Activated naive CD8-positive, alpha-beta T cell treated with anti-CD3 and anti-CD28 coated beads for 36 hours (primary cell): ENCODE measurements at places on chromosomes 1 and 21.

DNA sequence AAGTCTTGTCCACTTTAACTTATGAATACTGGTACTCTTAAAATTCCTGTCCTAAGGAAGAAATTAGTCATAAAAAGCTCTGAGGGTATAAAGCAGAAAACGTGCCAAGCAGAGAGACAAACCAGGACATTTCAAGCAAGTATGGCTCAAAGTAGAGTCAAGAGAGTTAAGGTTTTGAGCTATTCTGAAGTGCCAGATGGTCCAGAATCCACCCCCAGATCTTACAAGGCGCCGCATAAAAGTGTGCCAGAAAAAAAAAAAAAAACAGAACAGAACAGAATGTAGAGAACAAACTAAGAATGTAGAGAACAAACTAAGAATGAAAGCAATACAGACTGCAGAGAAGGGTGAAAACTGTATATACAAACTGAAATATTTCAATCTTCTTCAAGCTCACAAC lies 12.5 kb downstream of the EPS15 start:
- peak; percentile 13 for DNase-seq
- peaks cover 34% of the 10 kb centered on the region for H3K36me3 ChIP-seq
- peaks cover 49% of the 10 kb centered on the region for H3K4me1 ChIP-seq
- peak overlapping the region; percentile 22 for H3K4me3 ChIP-seq

GRCh38 chr1:161085165-161085564 lies 4.2 kb downstream of the NECTIN4 start:
- peaks cover 13% of the 10 kb centered on the region for H3K4me1 ChIP-seq
- H3K27me3 ChIP-seq: no peaks in the 10 kb centered on the region
- H3K27ac ChIP-seq: no peak overlapping the region
- no peak for DNase-seq
- H3K36me3 ChIP-seq: no peaks in the 10 kb centered on the region
- no peak overlapping the region for H3K4me3 ChIP-seq

DNA sequence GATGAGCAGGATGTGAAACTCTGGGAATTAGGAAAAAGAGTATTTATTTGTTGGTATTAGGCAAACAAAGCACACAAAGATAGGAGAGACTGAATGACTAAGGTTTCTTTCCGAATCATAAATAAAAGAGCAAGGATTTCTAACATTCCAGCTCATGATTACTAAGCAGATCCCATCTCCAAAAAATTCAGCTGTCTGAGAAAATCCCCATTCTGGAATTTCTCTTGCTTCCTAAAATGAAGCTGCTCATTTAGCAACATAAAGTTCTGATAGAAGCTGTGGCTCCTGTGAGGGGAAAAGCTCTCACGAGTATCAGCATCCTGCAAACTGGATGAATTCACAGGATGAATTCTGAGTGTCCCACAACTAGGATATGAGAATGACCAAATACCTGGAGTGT lies 6.7 kb upstream of the SH2D5 start:
- peak overlapping the region; percentile 46 for H3K27ac ChIP-seq
- H3K27me3 ChIP-seq: no peaks in the 10 kb centered on the region
- no peak overlapping the region for H3K4me3 ChIP-seq
- no peaks in the 10 kb centered on the region for H3K4me1 ChIP-seq
- DNase-seq: no peak
- peaks cover 11% of the 10 kb centered on the region for H3K36me3 ChIP-seq

DNA sequence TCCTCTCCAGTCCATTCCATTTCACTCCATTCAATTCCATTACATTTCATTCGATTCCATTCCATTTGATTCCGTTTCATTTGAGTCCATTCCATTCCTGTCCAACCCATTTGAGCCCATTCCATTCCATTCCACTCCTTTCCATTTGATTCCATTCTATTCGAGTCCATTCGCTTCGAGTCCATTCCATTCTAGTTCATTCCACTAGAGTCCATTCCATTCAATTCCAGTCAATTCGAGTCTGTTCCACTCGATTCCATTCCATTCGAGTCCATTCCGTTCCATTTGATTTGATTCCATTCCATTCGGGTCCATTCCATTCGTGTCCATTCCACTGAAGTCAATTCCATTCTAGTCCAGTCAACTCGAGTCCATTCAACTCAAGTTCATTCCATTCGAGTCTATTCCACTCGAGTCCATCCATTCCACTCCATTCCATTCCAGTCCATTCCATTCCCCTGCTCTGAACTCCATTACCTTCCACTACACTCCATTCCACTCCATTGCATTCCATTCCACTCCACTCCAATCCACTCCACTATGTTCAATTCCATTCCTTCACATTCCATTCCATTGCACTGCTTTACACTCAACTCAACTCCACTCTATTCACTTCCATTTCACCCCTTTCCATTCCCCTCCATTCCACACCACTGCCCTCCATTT lies 2569.4 kb upstream of the TPTE start:
- no peak overlapping the region for H3K4me3 ChIP-seq
- H3K36me3 ChIP-seq: peaks cover 91% of the 10 kb centered on the region
- H3K27me3 ChIP-seq: no peaks in the 10 kb centered on the region
- DNase-seq: no peak
- H3K4me1 ChIP-seq: no peaks in the 10 kb centered on the region

DNA sequence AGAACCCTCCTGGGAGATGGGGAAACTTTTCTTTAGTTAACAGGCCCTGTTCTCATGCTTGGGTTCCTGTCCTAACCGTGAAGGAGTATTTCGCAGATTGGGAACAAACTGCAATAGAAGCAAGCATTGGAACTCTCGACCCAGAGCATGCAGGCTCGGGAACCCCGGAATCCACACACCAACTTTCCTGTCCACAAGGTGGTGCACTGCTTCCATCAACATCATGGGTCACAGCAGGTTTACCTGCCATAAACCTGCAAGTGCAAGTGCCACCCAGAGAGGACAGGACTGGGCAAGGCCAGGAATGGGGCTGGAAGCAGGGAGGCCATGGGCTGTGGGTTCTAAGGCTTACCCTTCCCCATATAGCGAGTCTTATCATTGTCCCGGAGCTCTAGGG lies 6.9 kb downstream of the ENO1 start:
- H3K27ac ChIP-seq: peak overlapping the region; percentile 97
- H3K4me3 ChIP-seq: peak overlapping the region; percentile 99
- peaks cover 4% of the 10 kb centered on the region for H3K27me3 ChIP-seq
- no peak for DNase-seq
- H3K4me1 ChIP-seq: peaks cover 73% of the 10 kb centered on the region

DNA sequence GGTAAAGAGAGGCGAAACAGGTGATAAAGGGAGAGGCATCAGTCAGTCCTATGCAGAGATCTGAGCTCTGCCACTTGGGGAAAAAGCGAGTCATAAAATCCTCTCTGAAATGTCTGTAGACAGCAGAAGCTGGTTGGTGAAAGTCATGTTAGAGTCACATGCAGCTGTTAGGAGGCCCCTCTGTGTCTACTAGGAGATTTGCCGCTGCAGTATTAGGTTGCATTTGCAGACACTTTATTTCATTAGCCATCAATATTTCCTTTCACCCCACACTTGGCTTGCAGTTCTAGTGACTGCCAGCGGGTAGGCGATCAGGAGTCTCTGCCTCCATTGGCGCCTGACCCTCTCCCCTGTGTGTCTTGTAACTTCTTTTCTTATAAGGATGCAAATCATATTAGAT lies 16.2 kb downstream of the ATP1A4 start:
- H3K4me3 ChIP-seq: no peak overlapping the region
- peak; percentile 26 for DNase-seq
- H3K27me3 ChIP-seq: peaks cover 29% of the 10 kb centered on the region
- peaks cover 27% of the 10 kb centered on the region for H3K4me1 ChIP-seq
- no peak overlapping the region for H3K27ac ChIP-seq

DNA sequence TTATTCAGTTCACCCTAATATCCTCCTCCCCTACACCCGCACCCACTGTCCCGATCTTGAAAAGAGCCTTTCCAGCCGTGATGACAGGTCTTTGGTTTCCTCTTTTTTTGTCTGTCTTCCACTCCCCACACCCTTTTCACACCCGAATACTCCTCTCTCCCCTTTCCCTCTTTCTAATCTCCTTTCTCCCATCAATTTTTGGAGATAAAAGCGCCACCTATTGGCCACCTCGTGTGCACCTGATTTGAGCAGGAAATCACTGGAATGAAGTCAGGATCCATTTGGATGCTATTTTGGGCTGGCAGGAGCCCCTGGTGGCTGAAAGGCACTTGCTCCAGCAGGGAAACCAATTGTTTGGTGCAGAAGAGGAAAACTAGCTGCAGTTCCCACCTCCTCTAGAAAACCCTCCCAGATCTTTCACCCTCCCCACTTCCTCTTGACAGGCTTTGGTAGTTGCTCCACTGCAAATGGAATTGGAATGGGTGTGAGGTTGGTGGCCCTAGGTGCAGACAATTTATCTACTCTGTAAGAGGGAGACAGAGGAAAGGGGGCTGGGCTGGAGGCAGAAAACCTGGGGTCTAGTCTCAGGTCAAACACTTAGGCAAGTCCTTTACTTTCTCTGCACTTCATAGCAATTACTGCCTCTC lies 8.4 kb downstream of the FOXE3 start:
- no peaks in the 10 kb centered on the region for H3K36me3 ChIP-seq
- DNase-seq: no peak
- H3K27ac ChIP-seq: no peak overlapping the region
- no peak overlapping the region for H3K4me3 ChIP-seq

GRCh38 chr1:20640183-20640597 lies 6.9 kb downstream of the PINK1 start:
- H3K4me3 ChIP-seq: no peak overlapping the region
- peak; percentile 38 for DNase-seq
- peaks cover 3% of the 10 kb centered on the region for H3K4me1 ChIP-seq
- no peaks in the 10 kb centered on the region for H3K27me3 ChIP-seq
- H3K36me3 ChIP-seq: no peaks in the 10 kb centered on the region
- H3K27ac ChIP-seq: no peak overlapping the region

DNA sequence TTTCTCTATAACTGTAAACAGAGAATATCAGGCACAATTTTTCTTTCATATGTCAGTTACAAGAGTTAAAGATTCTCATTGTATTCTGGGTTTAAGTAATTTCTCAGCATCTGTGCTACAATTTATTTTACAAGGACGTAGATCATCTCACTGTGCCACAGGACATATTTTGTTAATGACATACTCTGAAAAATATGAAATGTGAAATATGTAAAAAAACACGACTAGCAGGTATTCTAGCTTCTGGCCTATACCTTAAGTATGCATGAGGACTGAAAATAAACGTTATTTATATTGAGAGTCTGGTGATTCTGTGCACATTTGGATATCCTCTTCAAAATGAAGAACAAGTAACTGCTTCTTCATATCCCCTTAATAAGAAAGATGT lies 308.8 kb downstream of the BRINP3 start:
- no peaks in the 10 kb centered on the region for H3K4me1 ChIP-seq
- H3K27me3 ChIP-seq: no peaks in the 10 kb centered on the region
- no peak overlapping the region for H3K27ac ChIP-seq

DNA sequence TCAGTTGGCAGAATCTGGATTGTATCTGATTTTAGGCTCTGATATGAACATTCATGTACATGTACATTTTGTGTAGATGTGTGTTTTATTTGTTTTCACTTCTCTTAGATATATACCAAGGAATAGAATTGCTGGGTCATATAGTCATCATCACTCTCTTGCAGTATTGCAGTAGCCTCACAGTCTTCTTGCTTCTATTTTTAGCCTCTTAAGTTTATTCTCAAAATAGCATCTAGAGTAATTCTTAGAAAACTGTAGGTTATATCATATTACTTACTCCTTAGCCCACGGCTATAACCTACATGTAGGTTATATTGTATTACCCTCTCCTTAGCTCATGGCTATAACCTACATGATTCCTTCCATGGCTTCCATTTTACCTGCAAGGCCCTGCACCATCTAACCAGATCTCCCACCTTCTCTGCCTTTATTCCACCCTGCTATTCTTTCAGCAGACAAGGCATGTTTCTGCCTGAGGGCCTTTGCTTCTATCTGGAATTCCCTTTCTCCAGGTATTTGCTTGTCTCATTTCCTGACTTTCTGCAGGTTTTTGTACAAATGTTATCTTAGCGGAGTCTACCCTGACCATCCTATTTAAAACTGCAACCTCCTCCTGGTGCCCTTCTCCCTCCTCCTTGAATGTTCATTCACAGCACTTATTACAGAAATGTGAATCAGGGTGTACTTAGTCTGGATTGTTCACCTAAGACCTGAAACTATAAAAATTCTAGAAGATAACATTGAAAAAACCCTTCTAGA lies 109.0 kb upstream of the ETV3 start:
- DNase-seq: no peak
- H3K36me3 ChIP-seq: no peaks in the 10 kb centered on the region
- peaks cover 7% of the 10 kb centered on the region for H3K4me1 ChIP-seq
- H3K27me3 ChIP-seq: peaks cover 45% of the 10 kb centered on the region

- H3K27me3 ChIP-seq: peaks cover 9% of the 10 kb centered on the region
- no peak overlapping the region for H3K4me3 ChIP-seq
- H3K27ac ChIP-seq: no peak overlapping the region
Observed at GRCh38 chr1:67446893-67447292, 16.7 kb upstream of the SERBP1 start.

DNA sequence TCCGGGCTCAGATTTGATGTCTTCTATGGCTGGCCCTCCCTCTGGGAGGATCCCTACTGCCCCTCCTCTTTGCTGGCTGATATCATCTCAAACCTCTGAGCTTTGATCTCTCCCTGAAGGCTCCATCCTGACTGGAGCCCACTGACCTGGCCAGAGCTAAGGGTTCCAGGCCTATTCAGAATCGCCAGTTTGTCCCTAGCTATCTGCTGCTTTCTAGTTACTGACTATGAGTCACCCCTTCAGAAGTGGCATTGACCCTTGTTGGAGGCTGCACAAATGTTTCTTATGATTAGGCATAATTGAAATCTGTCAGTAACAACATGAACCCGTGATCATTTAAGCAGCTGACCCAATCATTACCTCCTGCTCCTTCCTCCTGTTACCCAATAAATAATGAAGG lies 87.1 kb downstream of the ABCA4 start:
- no peak overlapping the region for H3K4me3 ChIP-seq
- H3K27me3 ChIP-seq: peaks cover 24% of the 10 kb centered on the region
- H3K27ac ChIP-seq: no peak overlapping the region
- peaks cover 7% of the 10 kb centered on the region for H3K4me1 ChIP-seq
- DNase-seq: no peak

- peaks cover 9% of the 10 kb centered on the region for H3K36me3 ChIP-seq
- no peaks in the 10 kb centered on the region for H3K27me3 ChIP-seq
- H3K27ac ChIP-seq: no peak overlapping the region
Observed at GRCh38 chr1:95028954-95029353, 43.8 kb downstream of the ALG14 start.

GRCh38 chr1:180881806-180882509 lies 30.7 kb upstream of the KIAA1614 start:
- H3K27ac ChIP-seq: peak overlapping the region; percentile 22
- DNase-seq: no peak
- peaks cover 2% of the 10 kb centered on the region for H3K4me1 ChIP-seq
- H3K4me3 ChIP-seq: no peak overlapping the region
- H3K36me3 ChIP-seq: peaks cover 2% of the 10 kb centered on the region
- H3K27me3 ChIP-seq: no peaks in the 10 kb centered on the region

GRCh38 chr1:205391386-205391785 lies 30.5 kb downstream of the LEMD1 start:
- H3K4me1 ChIP-seq: no peaks in the 10 kb centered on the region
- DNase-seq: no peak
- no peaks in the 10 kb centered on the region for H3K36me3 ChIP-seq
- no peak overlapping the region for H3K27ac ChIP-seq
- peaks cover 24% of the 10 kb centered on the region for H3K27me3 ChIP-seq
- H3K4me3 ChIP-seq: no peak overlapping the region
